ENCODE measurements at places on chromosomes 7 and 10.

DNA sequence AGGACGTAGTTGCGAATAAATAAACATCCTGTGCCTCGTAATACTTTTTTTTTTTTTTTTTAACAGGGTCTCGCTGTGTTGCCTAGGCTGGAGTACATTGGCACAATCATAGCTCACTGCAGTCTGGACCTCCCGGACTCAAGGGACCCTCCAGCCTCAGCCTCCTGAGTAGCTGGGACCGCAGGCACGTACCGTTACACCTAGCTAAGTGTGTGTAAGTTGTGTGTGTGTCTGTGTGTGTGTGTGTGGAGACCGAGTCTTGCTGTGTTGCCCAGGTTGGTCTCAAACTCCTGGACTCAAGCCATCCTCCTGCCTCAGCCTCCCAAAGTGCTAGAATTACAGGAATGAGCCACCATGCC lies 573 bp upstream of the PON2 start:
- DNase-seq = no peak

- no peak for DNase-seq
Measured at GRCh38 chr10:80542053-80542452, 4.4 kb downstream of the SH2D4B start.

- no peak for DNase-seq
Measured at GRCh38 chr7:111091593-111092358, 849 bp downstream of the LRRN3 start.

DNA sequence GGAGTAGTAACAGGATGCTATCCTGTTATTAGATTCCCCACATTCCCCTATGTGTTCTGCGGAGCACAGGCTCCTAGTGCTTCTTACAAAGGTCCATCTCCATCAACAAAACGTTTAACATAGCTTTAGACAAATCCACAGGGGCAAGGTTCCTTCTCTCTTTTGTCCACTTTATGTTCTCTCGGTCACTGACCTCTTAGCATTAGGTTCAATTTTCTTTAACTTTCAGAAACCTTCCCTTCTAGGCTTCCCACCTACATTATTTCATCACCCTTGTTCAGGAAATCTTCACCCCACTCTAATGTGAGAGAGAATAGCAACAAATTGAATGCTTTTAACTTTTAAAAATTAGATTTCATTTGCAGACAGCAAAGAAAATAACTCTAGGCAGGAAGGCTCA lies 84.9 kb downstream of the DOCK4 start:
- DNase-seq = no peak

DNA sequence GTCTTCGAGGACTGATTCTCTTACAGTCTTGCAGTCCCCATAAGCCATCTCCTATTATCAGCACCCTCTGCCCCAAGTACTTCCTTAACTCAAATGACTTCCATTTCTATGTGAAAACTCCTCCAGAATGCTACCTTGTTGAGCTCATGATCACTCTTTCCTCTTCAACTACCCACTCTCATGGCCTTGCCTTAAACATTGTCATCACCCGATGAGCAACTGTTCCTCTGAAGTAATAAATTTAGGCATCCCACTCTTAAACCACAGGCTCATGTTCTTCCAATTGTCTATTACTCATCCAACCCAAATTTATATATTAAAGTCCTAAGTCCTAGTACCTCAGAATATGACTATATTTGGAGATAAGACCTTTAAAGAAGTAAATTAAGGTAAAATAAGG lies 152.9 kb downstream of the C1GALT1 start:
- no peak for DNase-seq
